ENCODE measurements at places on chromosomes 7 and 10.

- DNase-seq: no peak
These were observed 11.9 kb downstream of the CYTH3 start for GRCh38 chr7:6260291-6261187.

DNA sequence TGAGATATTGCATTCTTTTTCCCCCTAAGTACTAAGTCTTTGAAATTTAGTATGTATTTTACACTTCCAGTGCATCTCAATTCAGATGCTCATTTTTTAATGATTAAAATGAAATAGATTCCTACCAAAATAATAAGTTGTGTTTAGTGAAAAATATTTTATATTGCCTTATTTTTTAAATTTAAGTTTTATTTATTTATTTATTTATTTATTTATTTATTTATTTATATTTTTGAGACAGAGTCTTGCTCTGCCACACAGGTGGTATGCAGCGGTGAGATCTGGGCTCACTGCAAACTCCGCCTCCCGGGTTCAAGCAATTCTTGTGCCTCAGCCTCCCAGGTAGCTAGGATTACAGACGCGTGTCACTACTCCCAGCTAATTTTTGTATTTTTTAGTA, 95.5 kb downstream of the RPS24 start:
- DNase-seq: no peak

GRCh38 chr7:24334012-24334411, 50.0 kb downstream of the NPY start:
- no peak for DNase-seq

DNA sequence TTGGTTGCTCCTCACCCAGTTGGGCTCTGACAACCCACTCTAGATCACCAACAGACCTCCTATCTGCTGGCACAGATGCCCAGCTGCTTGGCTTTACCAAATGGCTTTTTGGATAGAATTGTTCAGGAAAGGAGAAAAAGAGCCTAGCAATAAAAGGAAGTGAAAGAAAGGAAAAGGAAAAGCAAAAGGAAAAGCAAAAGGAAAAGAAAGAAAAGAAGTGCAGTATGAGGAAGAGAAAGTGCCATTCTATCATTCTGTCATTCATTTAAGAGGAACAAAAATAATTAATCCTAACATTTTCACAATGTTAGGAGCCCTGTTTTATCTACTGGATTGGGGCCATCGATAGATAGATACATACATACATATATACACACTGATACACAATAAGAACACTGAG, 353.6 kb downstream of the THSD7A start:
- DNase-seq: no peak

- no peak for DNase-seq
These were observed 9.1 kb downstream of the CREB3L2 start for GRCh38 chr7:137992550-137993394.

DNA sequence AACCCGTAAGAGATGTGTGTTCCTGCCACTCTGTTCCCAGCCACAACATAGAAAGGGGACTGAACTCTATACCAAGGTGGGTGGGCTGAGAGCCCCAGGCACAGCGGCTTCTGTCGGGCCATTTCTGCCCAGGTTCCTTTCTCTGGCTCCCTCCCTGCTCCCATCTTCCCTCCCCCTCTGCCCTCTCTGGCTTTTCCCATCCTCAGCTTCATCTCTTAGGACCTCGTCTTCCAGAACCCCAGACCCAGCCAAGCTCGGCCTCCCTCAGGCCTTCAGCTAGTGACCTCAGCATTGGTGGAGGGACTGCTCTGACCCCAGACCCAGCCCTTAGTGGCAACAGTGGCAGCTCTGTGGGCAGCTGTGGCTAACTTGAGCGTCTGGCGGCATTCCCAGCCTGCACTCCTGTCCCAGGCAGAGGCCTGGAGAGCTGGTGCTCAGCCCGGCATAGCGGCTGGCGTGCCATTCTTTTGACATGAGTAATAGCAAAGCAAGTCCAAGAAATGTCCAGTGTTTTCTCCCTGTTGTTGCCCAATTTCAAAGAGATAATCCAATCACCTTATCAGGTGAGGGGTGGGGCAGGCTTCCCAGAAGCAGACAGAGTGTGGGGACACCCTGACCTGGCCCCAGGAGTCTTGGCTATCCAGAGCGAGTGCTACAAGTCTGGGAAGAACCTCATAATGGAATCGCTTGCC, 15.9 kb downstream of the PTPRE start:
- DNase-seq: no peak

DNA sequence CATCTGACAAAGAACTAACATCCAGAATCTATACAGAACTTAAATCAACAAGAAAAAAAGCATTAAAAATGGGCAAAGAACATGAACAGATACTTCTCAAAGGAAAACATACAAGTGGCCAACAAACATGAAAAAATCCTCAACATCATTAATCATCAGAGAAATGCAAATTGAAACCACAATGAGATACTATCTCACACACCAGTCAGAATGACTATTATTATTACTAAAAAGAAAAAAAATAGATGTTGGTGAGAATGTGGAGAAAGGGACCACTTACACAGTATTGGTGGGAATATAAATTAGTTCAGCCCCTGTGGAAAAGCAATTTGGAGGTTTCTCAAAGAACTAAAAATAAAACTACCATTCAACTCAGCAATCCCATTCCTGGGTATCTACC, 89.1 kb upstream of the ADO start:
- DNase-seq: no peak

GRCh38 chr10:126903656-126904360, 1.4 kb upstream of the DOCK1 start:
- no peak for DNase-seq

DNA sequence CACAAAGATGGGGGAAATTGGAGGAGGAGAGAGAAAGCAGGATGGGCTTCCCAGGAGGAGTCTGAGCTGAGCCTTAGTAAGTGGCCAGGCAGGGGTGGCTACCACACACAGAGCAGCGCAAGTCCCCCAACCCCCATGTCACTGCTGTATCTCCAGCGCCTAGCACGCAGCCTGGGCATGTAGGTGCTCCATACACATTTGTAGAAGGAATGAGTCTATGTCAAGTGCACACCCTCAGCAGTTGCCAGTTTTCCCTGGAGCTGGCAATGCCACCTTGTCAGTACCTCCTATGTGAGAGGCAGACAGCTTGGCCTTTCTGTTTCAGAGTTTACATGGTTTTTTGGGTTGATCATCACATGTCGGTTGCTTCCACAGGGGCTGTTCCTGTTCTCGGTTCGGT, 116.1 kb downstream of the CLEC2L start:
- no peak for DNase-seq

DNA sequence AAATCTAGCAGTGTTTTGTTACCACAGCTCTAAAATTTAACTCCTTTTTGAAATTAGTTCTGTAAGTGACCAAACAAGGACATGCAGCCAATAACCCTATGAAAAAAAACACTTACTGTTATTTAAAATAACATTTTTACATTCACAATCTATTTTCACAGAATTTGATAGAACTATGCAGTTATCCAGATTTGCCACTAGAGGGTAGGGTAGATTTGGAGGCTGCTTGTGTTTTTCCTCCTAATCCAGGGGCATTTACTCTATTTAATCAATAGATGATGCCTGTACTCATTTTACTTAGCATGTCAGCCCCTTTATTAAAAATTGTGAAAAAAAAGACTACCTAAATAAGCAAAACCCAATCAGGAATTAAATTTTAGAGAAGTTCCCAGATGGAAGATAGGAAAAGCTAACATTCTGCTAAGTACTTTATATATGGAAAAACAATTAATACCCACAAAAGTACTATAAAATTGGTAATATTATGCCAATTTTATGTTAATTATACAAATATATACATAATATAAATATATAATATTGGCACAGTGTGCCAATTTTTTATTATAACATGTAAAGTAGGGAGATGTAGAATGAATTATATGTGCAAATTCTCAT, 18.1 kb upstream of the LIPK start:
- no peak for DNase-seq

DNA sequence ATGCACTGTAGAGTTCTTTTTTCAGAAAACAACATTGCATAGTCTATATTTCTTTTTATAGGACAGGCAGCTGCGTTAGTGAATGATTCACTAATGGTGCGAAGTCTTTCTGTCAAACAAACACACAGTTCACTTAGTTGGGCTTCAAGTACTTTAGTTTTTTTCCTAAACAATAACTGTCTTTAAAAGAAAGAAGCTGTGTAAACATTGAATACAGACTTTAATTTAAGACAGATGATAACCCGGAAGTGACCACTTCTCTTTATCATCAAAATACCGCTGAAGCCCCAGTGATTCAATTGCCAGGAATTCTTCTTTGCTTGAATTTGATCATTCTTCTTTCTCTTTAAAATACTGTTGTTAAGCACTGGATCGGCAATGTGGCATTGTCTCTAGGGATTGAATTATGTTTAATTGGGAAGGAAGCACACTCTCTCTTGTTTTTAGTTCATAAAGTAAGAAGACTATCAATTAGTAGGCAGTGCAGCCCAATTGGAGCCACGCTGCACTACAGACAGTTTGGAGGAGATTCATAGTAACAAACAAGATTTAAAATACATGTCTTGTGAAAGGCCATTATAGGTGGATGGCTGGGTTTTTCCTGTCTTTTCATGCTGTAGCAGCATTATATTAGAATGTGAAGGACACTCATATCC, 30.4 kb downstream of the CNTNAP2 start:
- DNase-seq: no peak

DNA sequence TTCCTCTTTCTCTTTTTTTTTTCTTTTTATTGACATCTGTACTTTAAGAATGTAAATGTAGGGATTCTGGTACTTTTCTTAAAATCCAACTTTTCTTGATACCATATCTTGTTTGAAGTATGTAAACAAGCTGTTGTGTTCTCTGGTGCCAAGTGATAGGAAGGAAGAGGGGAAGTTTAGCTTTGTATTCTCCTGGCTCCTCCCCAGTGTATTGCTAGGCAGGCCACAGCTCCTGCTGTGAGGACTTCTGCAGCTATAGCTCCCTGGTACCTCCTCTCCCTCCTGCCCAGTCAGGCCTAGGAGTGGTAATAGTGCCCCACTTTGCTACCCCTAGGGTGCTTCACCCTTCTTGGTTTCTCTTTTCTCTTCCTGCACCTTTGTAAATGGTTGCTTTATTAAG, 45.3 kb upstream of the SP8 start:
- no peak for DNase-seq

DNA sequence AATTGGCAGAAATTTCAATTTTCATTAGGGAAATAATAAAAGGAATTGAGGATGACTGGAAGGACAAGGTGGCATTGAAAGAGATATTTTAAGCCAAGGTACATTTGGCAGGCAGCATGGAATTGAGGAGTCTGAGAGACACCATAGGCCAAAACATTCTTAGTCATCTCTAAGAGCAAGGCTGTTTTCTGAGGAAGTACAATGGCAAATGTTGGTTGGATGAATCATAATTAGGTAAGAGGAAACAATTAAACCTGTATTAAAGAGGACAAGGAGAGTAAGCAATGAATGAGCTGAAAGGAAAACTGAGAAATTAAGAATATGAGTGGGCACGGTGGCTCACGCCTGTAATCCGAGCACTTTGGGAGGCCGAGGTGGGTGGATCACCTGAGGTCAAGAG, 86.3 kb downstream of the MRPL32 start:
- no peak for DNase-seq

DNA sequence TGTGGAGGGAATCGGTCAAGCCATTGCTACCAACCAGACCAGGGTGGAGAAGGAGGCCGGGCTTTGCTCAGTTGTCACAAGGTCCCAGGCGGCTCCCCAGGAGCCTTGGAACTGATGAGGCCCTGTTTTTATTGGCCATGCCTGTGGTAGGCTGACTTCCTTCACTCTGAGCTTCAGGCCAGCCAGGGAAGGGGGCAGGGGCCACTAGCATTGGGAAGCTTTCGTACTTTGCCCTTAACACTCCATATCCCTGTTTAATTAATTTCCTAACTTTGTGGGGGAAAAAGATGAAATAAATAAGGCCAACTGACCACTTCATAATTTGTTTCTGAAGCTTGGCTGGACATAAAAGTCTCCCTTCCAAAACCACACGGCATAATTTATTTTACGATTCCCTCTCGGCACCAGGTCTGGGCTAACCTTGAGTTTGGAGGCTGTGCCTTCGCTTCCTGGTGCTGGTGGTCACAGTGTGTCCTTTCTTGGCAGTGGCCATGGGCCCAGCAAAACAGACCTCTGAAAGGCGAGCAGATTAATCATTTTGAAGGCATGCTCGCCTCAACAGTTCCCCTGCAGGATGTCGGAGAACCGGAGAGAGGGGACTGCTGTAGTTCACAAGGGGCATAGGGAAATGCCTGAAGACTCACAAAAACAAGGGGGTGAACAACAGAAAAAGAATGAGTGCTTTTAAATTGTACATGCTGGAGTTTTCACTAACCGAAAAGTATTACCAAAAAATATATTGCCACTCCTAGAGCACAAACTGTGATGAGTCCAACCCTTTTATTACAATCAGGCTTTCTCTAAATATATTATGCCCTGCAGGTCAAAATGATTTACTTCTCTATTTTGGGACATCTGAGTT, 966.0 kb downstream of the LRMDA start:
- no peak for DNase-seq

GRCh38 chr7:130087364-130087763, 17.0 kb downstream of the KLHDC10 start:
- DNase-seq: no peak

- DNase-seq: no peak
These were observed 1.1 kb upstream of the DLG5 start for GRCh38 chr10:77927402-77928246.

- no peak for DNase-seq
These were observed 6.9 kb upstream of the GOLGA7B start for GRCh38 chr10:97842656-97843280.

GRCh38 chr10:50232261-50232639, 19.1 kb downstream of the ASAH2 start:
- DNase-seq: no peak

GRCh38 chr10:131173484-131174210, 137.9 kb downstream of the TCERG1L start:
- no peak for DNase-seq

All from activated T-helper 1 cell treated with anti-CD3 and anti-CD28 coated beads, Interleukin-2, amount 50 U/mL, for 16 hours (primary cell).